ENCODE measurements at places on chromosomes 3 and 15. TPM values are rescaled to one million over a fixed set of nuclear protein-coding genes. Genes with fewer than 3 reads are reported as not detected.

- no peak for DNase-seq
These were observed 100.0 kb downstream of the DNAJB8 start for GRCh38 chr3:128366652-128367051.

GRCh38 chr3:38650248-38650951 is 913 bp upstream of the SCN5A start:
- DNase-seq, result no peak

GRCh38 chr15:85331655-85332285 is 48.6 kb upstream of the AKAP13 start:
- DNase-seq, result no peak

DNA sequence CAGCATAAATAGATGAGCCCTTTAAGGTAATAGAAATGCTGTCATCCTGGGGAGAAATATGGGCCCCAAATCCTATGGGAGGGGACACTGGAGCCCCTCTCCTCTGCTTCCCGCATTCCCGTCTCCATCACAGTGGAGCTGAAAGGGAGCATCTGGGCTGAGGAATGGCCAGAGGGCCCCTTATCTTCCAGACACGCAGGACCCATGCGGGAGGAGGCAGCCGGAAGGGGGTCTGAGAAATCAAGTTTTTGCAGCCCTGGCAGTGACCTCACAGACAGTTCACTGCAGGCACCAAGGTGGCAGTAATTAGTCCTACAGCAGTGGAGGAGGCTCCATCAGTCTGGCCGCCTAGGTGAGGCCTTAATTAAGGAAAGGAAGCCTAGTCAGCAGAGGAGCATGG is 80.2 kb downstream of the RAB11A start:
- no peak for DNase-seq

DNA sequence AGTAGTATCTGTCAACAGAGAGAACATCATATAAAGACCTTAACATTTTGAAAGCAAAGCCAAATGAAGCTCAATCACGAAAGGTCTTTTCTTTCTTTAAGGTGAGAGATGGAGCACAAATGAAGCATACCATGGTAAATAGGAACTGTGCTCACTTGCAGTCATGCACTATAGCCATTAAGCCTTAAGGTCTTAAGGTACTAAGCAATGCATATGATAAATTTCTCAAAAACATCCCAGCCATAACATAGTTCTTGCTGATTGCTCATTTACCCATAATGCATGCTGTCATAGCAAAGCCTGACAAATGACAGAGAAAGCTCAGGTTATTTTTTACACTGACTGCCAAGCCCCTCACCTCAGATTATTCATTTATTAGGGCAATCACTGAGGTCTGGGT is 214.5 kb downstream of the MECOM start:
- no peak for DNase-seq

- DNase-seq, result no peak
These were observed 4.3 kb downstream of the DUOX1 start for GRCh38 chr15:45134046-45134445.

DNA sequence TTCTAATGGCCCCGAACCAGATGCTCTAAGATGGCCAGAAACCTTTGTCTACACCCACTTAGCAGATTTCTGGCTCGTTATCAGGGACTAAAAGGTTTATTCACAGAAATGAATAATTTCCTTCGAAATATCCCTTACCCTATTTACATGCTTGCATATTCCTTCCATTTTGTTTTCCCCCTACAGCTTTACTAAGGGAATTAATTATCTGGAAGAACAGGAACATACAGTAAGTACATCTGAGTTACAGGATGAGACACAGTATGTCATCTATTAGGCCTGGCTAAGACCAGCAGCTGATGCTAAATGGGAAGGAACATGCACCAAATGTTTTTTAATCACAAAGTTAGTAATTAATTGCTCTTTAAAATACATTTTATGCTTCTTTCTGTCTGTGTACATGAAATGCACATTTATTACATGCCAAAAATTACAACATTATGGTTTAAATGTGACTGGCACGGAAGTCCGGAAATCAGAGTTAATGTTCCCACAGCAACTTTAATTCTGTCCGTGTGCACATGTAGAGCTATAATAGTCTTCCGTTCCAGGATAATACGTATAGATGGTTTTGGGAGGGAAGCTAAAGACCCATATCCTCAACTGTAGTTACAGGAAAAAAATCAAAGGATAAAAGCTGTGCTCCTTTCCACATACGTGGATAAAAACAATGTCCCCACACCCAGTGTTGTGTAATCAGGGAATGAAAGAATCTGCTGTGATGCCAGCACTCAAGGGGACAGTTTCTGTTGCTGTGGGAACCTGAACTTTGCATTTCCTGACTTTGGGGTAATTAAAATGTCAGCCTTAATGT is 82.0 kb downstream of the TIGIT start:
- no peak for DNase-seq

DNA sequence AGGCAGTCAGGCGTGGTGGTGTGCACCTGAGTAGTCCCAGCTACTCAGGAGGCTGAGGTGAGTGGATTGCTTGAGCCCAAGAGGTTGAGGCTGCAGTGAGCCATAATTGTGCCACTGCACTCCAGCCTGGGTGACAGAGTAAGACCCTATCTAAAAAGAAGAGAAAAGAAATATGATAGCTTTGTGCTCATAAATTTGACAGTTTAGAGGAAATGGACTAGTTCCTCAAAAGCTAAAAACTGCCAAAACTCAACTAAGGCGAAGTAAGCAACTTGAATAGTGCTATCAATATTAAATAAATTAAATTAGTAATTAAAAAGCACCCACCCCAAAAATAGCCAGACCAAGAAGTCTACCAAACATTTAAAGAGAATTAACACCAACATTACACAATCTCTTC is 24.5 kb upstream of the SLC15A2 start:
- DNase-seq, result no peak

DNA sequence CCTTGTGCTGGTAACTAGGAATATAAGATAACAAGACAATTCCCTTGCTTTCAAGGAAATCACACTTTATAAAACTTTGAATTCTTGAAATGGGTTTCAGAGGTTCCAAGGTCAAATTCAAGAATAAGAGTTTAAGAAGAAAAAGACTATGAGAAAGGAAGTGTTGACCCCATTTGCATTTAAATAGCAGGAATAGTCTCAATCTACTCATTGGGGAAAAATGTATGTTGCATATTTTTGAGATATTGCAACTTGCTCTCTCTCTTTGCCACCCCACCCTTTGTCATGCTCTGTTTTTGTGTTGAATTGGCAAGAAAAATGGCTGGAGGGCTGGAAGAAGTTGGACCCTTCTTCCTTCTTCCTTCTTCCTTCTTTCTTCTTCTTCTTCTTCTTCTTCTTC is 699.2 kb downstream of the TUSC7 start:
- no peak for DNase-seq

GRCh38 chr15:98720577-98721565 is 72.5 kb downstream of the IGF1R start:
- DNase-seq, result no peak

DNA sequence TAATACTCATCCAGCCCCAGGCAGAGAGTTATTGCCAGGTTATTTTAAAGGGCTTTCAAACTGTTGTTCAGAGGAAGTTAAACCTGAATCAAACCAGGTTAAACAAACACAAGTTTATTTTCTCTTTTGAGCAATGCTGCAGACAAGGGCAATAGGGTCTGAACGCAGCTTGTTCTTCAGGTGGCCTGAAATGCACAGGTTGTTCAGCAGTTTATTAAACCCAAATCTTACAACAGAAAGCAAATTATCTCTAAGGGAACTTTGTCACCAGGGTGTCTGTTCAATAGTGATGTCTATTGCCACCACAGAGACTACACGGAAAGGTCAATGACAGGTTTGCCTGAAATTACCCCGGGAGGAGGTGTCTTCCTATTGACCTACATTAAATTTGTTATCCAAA is 134.0 kb downstream of the IL5RA start:
- DNase-seq, result no peak

DNA sequence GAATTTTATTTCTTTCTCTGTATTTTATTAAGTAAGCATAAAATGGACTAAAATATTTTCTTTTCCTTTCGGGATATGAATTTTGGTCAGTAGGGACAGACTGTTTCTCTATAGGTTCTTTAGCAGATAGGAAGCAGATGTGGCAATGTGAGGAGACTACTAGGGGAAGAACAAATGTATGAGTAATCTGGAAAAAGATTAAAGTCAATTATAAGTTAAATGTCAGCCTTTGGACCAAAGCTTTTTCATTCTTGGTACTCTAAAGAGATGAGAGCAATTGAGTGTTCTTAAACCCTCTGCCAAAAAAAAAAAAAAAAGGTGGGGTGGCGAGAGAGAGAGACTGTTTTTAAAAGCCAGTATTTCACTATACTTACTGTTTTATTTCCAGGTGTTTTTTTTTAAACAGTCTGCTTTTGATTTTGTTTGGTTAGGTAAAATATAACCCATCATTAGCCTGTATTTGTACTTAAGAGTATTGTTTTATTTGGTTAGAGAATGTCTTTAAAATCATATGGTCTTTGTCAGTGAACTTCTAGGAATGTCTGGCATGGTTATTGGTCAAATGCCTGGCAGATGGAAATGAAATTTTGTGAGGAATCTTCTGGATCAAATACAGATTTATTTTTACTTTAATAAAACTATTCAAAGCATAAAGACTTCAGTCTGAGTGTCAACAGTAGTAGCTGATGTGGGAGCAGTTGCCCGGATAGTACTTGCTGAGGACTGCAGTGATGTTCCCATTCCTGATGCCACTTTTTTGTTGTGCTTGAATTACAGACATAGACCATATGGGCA is 63.8 kb downstream of the LRRC49 start:
- no peak for DNase-seq

GRCh38 chr3:112639455-112640225 is 1.3 kb downstream of the CCDC80 start:
- no peak for DNase-seq

GRCh38 chr15:83064859-83065258 is 2.2 kb downstream of the BTBD1 start:
- DNase-seq, result no peak

DNA sequence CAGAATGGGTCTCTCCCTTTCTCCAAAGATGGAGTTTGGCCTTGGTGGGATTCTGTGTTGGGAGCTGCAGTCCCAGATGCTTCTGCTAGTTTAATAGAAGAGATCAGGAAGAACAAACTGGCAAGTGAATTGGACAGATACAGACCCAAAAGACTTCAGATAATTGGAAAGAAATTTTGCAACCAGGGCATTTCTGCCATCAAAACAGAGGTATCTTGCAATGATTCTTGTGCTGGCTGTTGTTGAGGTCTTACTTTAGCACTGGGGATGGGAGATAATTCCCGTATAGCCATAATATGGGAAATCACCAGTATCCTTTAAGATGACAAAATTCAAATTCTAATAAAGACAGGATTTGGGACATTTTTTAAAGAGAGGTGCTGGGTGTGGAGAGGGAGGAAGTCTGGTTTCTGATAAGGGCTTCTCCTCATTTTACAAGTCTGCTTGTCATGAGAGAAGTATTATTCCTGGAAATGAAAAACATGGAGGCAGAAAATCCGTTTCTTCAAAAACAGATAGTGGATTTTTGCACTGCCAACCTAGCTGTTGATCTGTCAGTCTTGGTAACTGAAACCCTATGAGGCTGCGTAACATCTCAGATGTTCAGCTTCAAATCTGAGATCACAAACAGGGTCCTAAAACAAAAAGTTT is 40.1 kb downstream of the FNDC3B start:
- DNase-seq, result no peak

DNA sequence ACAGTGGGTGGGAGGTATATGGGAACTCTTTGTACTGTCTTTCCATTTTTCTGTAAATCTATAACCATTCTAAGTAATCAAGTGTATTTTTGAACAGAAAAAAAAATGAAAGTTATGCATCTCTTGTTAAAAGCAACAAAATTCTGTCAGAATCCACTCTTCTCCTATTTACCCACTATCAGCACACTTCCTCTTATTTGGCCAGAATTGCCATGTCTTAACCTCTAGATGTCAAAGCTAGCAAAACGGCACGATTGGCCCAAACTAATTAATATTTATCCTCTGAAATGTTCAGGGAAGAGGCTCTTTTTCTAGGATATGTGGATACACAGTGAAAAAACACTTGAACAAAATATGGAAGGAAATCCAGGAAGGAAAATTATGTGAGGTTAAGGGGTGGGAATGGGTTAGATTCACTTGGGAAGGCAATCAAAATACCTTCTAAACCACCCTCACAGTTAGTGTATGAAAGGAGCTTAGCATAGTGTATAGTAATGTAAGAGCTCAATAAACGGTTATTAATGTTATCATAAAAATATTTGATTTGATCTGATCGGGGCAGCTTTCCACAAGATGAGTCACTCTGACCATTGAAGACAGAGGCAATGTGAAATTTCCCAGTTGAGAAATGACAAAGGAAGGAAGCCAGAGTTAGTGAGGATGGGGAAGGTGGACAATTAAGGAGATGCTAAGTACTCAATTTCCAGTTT is 20.1 kb upstream of the TGFBR2 start:
- no peak for DNase-seq

GRCh38 chr3:132549169-132549568 is 47.9 kb upstream of the ACKR4 start:
- DNase-seq, result no peak

- no peak for DNase-seq
These were observed 219.3 kb upstream of the COL8A1 start for GRCh38 chr3:99419116-99419515.

DNA sequence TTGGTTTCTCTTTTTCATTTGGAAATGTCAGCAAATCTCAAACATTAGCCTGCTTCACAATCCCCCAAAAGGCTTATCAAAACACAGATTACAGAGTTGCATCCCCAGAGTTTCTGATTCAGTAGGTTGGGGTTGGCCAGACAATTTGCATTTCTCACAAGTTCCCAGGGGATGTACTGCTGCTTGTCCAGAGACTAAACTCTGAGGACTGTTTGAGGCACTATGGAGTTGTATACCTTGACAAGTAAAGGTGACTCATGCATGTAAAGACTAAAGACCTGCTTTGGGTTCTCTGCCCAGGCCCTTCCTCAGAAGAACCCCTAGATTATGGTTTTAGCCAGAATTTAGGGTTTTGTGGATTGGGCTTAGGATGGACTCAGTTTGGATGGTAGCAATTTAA is 151.1 kb upstream of the ARHGEF26 start:
- DNase-seq, result no peak

DNA sequence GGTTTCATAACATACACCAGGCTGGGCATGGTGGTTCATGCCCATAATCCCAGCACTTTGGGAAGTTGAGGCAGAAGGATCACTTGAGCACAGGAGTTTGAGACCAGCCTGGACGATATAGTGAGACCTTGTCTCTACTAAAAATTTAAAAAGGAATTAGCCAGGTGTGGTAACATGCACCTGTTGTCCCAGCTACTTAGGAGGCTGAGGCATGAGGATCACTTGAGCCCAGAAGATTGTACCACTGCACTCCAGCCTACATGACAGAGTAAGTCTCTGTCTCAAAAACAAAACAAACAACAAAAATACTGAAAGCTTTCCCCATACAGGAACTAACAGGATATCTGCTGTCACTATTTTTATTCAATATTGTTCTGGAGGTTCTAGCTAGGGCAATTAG is 20.9 kb downstream of the GREM1 start:
- no peak for DNase-seq

PLIN1 gene
- total RNA-seq, result 3.6 TPM

SERINC4 gene
- not detected for total RNA-seq

KBTBD12 gene
- total RNA-seq, result not detected

SLC22A14 gene
- total RNA-seq, result 1.5 TPM

FRMD4B gene
- 41.4 TPM for total RNA-seq

SCG5 gene
- total RNA-seq, result 4.2 TPM

CHRD gene
- total RNA-seq, result 8.0 TPM

SMCO1 gene
- not detected for total RNA-seq

SERPINI2 gene
- not detected for total RNA-seq

CLDN16 gene
- total RNA-seq, result 0.45 TPM

ROBO2 gene
- 18.2 TPM for total RNA-seq

STRC gene
- 3.5 TPM for total RNA-seq

HERC2 gene
- total RNA-seq, result 65.1 TPM

ACTC1 gene
- 21.5 TPM for total RNA-seq

XCR1 gene
- not detected for total RNA-seq

MKRN3 gene
- not detected for total RNA-seq

PARP16 gene
- total RNA-seq, result 13.0 TPM

Measured in prostate gland (tissue), 2 donors.